ENCODE measurements at places on chromosomes 16 and 17.

- no peak for DNase-seq
These were observed 19.7 kb downstream of the BAHCC1 start for GRCh38 chr17:81414756-81415516.

- no peak for DNase-seq
These were observed 48.4 kb downstream of the SRCIN1 start for GRCh38 chr17:38557396-38557795.

DNA sequence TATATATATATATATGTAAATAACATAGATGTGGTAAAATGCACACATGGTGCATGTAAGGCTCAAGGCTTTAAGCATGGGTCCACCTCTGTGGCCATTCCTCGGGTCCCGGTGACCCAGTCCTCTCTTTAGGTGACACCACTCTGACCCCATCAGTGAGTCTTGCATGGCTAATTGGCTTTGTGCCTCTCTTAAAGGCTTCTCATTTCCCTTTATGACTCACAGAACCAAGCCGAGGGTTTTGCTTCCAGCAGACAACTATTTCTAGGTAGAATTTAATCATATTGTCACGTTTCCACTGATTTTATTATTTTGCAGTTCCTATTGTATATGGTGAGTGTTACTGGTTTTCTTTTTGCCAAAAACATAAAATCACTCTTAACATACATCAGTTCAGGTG lies 59.7 kb downstream of the PLCG2 start:
- no peak for DNase-seq

DNA sequence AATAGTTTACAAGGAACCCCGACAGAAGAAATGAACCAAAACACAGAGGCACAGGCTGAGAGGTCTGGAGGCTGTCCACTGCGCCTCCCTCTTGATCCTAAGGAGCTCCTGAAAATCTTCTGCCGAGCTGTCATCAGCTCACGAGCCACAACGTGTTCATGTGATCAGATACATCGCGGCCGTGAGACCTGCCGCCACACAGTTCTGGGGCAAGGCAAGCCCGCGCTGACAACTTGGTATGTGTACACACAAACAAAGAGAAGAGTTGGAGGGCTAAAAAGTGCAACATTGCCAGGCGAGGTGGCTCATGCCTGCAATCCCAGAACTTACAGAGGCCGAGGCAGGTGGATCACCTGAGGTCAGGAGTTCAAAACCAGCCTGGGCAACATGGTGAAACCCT lies 7.6 kb downstream of the EXOC7 start:
- no peak for DNase-seq

- DNase-seq: no peak
These were observed 996 bp upstream of the CPNE2 start for GRCh38 chr16:57091200-57091974.

- DNase-seq: no peak
These were observed 22.6 kb upstream of the WDR45B start for GRCh38 chr17:82670661-82671450.

Data from NCI-H1930 (cell line).